ENCODE measurements at places on chromosomes 1 and 21.

GRCh38 chr1:55578646-55579045 lies 363.5 kb upstream of the USP24 start:
- no peak for DNase-seq

GRCh38 chr1:95304803-95305202 lies 70.8 kb downstream of the RWDD3 start:
- no peak for DNase-seq

DNA sequence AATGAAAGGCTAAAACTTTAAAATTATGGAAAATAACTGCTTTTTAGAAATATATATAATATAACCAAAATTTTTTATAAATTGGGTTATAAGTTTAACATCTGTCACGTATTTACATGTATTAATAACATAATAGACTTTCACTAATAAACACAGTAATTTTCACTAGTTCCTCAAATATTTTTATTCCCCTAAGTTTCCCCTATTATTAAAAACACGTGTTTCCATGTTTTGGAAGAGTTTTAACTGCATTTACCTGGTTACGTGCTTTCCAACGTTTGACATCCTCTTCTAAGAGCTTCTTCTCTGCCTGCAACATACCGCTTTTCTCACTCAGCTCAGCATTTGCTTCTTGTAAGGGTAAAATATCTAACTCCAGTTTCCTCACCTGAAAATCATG lies 34.3 kb downstream of the TPR start:
- DNase-seq = no peak

DNA sequence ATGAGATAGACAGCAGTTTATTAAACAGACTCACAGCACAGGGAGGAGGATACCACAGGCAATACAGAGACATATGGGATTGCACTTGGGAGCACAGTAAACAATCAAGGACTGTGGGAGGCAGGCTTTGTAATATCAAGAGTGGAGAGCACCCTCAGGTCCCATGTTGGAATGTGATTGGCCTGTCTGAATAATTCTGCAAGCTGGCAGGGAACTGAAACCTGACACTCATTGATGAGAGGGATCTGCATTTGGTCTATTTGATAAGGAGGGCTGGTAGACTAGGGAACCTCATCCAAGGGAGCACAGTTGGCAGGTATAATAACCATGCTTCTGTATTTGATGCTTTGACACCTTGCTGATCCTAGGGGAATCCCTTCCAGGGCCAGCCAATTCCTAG lies 69.9 kb upstream of the PRMT6 start:
- DNase-seq = no peak

GRCh38 chr1:220219865-220220698 lies 52.2 kb downstream of the RAB3GAP2 start:
- no peak for DNase-seq

DNA sequence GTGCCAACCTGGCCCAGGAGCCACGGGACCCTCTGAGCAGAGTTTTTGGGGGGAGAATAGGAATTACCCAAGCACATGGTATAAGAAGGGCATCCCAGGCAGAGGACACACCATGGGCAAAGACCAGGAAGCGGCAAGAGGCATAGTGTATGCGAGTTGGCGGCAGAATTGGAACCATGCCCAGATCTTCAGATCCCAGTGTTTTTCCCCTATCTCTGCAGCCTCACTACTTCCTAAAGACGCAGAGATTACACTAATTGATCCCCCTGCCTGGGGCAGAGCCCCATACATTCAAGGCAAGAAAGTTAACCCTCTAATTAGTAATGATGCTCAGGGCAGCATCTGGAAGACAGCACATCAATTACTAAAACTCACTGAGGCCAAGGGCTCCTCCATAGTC lies 48.2 kb downstream of the SYT2 start:
- DNase-seq = no peak

- DNase-seq = no peak
Observed at GRCh38 chr21:41210426-41211059, 42.6 kb downstream of the BACE2 start.

GRCh38 chr1:195026792-195027191 lies 1581.4 kb downstream of the KCNT2 start:
- no peak for DNase-seq

DNA sequence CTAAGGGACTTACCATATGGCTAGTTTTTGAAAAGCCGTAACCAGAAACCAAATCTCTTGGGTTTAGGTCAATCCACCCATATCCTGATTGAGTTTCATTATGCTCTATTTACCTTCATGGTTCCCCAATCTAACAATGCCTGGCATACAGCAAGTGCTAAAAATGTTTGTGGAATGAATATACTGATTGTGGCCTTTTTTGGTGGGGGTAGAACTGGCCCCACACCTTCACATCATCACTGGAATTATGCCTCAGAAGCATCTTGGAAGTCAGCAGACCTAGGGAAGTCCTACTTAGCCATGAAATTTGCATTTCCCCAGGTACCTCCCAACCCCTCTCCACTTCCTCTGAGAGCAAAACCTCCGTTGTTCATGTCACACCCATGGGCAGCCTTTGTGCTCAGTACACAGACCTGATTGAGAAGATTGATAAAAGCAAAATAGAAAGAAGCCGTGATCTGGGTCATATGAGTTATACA lies 17.8 kb upstream of the SLAMF1 start:
- no peak for DNase-seq

DNA sequence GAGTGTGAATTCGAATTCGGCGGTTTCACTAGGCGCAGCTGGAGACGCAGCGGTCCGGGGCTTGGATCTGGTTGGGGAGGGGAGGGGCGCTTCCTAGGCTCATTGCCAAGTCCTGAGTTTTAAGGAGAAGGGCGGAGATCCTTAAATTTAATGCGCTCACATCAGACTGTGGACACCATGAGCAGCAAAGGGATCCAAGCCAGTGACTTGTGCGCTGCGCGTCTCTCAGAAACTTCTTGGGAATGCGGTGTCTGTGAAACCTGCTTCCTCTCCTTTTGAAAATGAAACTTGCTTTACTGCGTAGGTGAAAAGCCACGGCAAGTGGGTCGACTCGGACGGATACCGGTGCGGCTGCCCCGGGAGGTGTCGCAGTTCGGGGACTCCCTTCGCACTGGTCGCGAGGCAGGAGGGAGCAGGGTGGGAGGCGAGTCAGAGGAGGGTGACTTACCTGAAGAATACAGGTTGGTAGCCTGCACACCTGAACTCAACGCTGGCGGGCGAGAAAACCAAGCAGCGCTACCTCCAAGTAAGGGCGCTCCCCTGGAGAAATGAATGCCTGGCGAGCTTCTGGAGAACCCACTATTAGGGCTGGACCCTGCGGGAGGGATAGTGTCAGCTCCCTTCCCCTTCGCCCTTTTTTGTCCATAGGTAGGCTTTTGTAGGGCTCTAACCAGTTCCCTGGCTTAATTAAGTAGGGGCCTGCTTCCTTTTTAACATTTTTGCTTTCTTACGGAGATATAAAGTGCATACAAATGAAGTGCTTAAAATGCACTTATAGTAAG lies 992 bp downstream of the TENT5C start:
- peak; percentile 77 for DNase-seq

- peak; percentile 35 for DNase-seq
Observed at GRCh38 chr1:20410503-20410902, 75.5 kb downstream of the CAMK2N1 start.

- no peak for DNase-seq
Observed at GRCh38 chr1:160727316-160727640, 11.8 kb upstream of the SLAMF7 start.

GRCh38 chr21:25643486-25643885 lies 4.4 kb downstream of the JAM2 start:
- DNase-seq = no peak

GRCh38 chr1:3384407-3384806 lies 70.1 kb upstream of the ARHGEF16 start:
- no peak for DNase-seq

- DNase-seq = no peak
Observed at GRCh38 chr21:31711745-31712285, 20.1 kb downstream of the SCAF4 start.

- no peak for DNase-seq
Observed at GRCh38 chr1:201295346-201295745, 12.0 kb downstream of the PKP1 start.

GRCh38 chr1:151221616-151222015 lies 23.3 kb downstream of the PIP5K1A start:
- no peak for DNase-seq

GRCh38 chr21:35476621-35477395 lies 427.7 kb upstream of the RUNX1 start:
- no peak for DNase-seq

DNA sequence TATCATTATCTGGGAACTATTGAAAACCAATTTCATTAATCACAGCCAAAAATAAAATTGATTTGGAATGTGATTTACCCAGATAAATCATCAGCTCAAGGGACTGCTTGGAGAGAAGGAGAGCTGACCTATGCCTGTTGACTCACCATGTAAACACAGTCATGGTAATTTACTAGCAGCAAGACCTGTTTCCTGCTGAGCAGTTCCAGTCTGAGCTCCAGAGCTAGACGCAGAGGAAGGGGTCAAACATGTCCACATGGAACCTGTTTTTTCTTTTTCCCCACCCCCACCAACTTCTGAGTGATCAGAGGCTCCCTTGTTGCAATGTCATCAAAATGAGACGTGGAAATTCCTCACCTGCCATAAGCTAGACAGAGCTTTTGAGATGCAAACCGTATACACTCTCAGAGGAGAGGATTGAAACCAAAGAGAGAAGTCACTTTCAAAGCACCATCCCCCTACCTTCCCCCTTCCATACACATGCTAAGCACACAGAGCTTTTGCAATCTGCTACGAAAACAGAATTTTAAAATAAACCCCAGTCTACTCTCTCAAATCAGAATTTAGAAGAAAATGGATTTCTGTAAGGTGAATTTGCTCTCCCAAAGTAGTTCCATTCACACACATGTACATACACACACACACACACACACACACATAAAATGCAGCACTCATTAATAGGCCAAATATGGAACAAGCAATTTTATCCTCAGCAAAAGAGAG lies 55.9 kb upstream of the PTGFRN start:
- DNase-seq = peak; percentile 85

DNA sequence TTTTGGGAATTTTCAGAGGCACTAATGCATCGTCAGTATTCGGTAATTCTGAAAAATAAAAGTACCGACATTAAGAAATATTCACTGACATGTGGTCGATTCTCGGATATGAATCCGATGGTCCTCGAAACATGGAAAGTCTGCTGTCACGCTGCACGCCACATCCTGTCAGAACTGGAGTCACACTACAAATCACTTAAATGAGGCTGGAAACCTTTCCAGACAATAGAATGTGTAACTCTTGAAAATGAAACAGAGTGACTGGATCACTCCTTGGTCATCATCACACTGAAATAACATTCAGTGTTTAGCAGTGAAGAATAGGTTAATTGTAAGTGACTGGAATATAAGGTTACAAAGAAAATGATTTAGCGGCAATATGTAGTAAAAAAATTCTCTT lies 620.1 kb upstream of the ADAMTS5 start:
- no peak for DNase-seq

- no peak for DNase-seq
Observed at GRCh38 chr1:82161700-82162141, 361.0 kb downstream of the ADGRL2 start.

GRCh38 chr1:63916485-63917360 lies 142.9 kb downstream of the ROR1 start:
- no peak for DNase-seq

DNA sequence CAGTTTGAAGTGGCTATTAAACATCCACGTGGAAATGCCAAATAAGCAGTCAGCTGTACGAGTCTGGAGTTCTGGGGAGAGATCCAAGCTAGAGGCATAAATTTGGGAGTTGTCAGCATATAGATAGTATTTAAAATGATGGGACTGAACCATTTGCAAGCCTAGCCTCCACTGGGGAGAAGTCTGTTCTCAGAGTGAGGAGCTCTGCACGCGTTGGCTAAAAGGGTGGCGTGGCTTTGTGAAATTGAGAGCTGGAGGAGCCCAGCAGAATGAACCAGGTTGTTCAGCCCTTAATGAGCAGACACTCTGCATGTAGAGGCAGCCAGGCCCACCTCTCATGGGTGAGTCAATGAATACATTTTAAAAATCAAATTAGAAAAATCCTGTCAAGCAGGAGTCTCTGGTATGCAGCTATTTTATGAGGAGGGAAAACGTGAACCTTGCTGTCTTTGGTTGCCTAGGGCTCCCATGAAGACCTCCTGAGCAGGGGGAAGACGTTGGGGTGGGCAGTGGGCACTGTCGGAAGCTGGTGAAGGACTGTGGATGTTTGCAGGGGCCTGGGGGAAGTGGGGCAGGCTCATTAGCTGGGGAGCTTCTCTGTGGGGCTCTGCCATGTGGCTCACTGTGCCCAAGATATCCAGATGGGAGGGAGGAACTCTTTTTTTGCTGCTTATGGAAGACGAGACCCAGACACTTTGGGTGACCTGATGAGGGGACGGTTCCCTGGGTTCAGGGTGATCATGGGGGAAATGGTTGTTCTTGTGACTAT lies 18.8 kb downstream of the TMCC2 start:
- no peak for DNase-seq

DNA sequence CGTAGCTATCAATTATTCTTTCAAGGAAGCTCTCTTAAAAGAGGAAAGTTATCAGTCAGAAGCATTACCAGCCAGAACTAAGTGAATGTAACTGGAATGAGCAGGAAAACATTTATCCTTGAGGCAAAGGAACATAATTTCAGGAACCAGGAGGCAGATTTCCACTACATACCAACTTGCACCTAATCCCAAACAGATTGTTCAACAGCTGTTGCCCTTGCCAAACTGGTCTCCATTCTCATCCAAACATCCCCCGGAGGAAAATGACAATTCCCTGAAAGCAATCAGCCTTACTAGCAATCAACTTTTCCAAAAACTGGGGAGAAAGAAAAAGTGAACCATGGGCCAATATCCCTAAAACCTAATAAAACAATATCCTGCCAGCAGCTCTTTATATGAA lies 35.0 kb downstream of the ENAH start:
- DNase-seq = no peak

DNA sequence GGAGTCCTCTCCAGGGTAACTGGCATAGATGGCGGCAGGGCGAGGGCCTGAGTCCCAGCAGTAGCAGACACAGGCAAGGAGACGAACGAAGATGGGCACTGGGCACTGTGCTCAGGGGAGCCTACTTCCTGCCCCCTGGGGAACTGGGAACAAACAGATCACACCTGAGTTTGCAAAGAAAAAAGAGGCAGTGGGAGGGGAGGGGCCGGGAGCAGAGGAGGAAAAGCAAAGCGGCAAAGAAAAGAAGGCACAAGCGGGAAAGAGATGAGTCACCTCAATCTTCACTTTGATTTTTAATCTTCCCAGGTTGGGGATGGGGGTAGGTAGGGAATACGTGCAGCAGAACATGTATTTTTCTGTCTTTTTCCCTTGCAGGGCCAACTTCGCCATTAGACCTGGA lies 44.0 kb downstream of the ZSCAN20 start:
- peak; percentile 75 for DNase-seq

DNA sequence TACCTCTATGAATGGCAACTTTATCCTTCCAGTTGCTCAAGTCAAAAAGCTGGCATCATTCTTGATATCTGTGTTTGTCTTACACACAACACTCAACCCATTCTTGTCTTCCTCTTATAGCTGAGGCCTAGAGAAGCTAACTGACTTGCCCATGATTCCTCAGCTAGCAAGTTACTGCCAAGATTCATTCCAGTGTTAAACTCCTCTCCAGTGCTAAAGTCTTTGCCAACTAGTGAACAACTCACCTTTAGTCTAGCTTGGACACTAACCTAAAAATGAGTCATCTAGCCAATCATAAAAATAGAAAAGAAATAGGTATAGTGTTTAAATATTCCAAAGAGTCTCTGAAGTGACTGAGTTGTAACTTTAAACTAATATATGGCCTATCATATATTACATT lies 45.6 kb upstream of the RGS2 start:
- no peak for DNase-seq

GRCh38 chr21:34018185-34018584 lies 55.2 kb upstream of the MRPS6 start:
- no peak for DNase-seq
